ENCODE measurements at places on chromosomes 7 and 10.

DNA sequence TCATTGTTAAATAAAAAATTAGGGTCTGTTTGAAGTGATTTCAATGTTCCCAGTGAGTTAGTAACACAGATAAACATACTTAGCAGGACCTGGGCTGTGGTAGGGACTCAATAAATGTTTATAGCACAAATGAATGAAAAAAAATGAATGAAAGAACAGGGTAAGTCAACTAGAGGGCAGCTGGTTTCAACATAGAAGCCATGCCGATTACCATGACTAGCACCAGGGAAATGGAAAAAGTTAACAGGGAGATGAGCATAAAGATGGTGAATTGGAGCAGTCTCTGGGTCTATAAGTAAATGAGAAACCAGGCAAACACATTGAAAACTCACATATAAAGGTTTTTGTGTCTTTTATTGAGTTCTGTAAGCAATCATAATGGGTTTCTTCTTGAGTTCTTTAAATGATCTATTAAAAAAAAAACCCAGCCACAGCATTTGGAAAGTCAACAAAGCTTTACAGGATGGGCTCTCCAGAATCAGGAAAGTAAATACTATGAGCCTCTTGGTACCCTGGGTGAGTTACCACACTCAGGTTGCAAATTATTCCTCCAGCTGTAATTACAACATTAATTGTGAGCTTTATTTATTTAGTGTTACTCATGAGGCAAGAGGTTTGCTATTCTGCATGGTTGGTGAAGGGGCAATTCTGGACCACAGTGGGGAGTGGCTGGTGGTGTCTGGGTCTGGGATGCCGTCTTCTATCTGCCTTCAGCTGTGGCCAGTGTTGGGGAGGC lies 46.1 kb upstream of the MTPN start:
- no peak for DNase-seq

DNA sequence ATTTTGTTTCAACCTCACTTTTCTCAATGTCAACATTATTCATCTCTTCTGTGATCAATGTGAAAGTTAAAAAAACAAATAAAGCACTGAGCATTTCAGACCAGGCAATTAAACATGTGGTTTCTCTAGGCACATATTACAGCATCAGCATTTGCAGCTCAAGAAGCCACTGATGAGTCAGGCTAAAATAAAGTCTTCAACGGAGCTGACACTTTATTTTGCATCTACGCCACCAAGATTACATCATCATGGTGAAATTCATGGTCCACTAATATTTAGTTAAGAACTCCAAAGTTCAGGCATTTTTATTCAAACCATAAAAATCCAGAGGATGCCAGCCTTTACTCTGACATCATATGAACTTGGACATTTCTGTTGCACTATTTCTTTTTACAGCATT lies 33.0 kb downstream of the MAGI2 start:
- DNase-seq = no peak

DNA sequence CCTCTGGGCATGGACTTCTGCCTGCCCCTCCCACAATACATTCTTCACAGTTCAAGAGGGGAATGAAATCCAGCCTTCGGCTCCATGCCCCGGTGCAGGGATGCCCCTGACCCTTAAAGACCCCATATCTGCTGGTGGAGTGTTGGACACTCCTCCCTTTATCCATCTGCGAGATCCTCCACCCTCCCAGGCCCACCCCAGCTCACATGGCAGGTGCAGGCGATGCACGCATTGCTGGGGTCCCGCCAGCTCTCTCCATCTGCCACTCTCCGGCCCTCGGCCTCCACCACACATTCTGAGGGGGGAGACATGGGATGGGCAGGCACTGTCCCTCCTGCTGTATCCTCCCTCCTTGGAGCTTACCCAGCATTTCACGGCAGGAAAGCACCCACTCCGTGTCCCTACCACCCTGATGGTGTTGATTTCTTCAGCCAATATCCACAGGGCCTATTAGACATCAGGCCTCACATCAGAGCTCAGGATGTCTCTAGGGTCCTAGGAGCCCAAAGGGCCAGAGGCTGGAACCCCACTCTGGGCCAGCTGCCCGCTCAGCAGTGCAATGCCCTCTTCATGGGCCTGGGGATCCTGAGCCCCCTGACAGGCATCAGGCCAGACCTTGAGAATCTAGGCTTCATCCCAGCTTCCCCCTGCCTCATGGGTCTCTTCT lies 18.3 kb downstream of the ATP6V1F start:
- DNase-seq = peak; percentile 61

DNA sequence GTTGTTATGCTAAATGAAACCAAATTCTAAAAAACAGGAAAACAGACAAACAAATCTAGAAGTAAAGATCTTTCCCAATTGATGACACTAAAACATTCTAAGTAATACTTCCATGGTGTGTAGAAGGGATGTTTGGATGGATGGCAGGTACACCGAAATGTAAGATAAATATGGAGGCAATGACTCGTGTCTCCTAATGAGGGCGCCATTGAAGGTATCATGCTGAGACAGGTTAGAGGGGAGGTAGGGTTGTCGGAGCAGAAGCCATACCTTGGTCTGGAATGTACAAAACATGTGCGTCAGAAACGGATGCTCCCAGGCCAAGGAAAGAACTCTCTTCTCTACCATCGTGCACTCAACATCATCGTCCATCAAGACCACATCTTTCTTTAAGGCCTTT lies 101.4 kb downstream of the PRKCQ start:
- no peak for DNase-seq

- no peak for DNase-seq
Measured at GRCh38 chr10:119308551-119309422, 101.4 kb downstream of the GRK5 start.

DNA sequence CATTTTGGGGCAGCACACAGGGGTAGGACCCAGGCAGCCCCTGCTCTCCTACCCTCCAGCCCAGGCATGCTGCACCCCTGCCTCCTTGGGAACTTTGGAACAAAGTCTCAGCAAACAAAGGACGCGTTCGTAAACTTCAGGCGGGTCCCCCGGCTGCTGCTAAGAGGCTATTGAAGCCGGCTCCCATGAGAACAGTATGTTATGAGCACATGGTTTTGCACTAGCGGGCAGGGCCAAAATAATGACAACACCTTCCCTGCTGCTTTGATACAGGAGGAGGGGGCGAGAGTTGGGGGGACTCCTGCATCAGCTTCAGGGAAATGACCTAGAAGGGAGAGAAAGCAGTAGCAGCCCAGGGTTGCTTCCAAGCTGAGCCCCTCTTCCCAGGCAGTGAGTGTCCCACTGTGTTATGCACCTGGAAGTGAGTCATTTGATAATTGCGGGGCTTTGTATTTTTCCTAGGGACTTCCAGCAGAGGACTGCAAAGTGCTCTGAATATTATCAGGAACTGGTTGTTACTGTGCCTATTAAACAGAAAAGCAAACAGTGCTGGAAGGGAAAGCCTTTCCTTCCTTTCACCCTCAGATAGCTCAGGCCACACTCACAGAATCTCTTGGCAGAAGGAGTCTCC lies 6.9 kb downstream of the ITPRIP start:
- no peak for DNase-seq

DNA sequence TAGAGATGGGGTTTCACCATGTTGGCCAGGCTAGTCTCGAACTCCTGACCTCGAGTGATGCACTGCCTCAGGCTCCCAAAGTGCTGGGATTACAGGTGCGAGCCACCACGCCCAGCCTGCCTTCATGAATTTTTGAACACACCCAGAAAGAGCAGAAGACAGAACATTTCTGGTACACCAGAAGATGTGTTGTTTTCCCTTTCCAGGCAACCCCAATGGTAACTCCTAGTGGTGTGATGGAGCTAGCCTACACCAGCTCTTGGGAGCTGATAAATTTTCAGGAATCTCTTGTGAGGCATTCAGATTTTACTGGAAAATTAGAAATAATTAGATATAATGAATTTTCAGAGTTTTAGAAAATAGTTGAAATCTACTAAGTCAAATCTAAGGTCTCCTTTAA lies 904 bp upstream of the CCDC7 start:
- no peak for DNase-seq

DNA sequence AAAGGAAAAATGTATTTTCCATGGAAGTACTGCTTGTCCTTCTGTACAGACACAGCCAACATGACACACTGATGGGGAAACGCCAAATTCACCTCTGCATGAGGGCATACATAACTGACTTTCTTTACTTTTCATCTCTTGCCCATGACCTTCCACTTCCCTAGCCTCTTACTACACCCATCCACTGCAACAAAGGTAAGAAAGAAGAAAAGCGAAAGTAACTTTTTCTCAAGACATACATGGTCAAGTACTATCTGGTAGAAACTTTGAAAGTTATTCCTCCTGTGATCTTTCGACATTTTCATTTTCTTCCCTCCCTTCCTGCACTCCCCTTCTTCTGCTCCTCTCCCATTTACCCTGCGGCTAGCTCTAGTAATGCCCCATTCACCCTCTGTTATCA lies 130.8 kb downstream of the USP6NL start:
- no peak for DNase-seq

DNA sequence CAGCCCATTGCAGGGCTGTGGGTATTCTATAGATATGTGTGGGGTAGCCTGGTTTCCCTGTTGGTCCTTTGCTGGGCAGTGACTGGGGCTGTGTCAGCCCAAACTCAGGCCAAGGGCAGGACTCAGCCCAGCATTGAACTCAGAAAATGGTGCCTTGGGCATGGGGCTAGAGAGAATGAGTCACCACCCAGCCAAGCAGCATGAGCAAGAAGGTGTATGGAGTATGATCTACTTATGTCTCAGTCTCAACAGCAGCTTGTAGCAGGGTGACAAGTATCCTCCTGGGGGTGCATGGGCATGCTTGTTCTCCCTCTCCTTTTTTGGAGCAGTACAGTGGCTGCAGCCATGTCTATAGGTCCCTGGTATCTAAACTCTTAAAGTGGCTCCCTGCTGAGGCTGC lies 32.0 kb downstream of the STK31 start:
- no peak for DNase-seq

- no peak for DNase-seq
Measured at GRCh38 chr10:48465860-48466521, 138.9 kb downstream of the ARHGAP22 start.

DNA sequence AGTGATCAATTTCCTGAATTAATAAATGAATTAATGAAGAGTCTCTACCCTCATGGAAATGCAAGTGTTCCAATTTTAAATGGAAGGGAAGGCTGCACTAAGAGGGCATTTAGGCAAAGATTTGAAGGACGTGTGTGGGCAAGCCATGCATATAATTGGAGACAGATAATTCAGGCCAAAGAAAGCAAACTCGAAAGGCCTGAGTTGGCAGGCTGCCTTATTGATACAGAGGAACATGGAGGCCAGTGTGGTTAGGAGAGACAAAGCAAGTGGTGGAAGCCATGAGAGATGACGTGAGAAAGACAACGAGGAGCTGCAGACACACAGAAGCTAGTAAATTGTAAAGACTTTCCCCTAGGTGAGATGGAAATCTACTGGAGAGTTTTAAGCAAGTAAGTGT lies 15.4 kb upstream of the PCLO start:
- DNase-seq = no peak

GRCh38 chr10:86700851-86701617 lies 32.7 kb downstream of the LDB3 start:
- no peak for DNase-seq

- no peak for DNase-seq
Measured at GRCh38 chr7:141563956-141564623, 12.9 kb downstream of the AGK start.

DNA sequence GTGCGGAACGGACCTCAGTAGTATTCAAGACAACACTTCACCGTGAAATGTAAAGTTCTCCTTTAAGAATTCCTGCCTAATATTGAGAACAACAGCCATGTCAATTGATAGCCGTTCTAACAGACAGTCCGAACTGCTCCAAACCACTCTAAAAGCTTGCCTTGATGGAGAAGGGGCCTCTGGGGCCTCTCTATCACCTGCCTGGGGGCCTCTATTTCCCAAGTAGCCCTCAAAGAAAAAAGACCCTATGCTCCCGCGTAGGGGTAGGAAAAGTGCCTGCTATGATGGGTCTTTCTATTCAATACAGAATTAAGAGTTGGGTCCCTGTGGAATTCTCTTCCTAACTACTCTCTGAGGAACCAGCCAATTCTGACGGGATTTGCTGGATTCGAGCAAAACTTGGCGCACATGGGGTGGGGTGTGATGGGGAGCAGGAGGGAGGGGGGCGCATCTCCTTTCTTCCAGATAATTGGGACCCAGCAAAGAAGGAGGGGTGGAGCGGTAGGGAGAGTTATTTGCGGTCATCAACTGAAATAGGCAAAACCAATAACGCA lies 8.3 kb upstream of the DLX6 start:
- no peak for DNase-seq

DNA sequence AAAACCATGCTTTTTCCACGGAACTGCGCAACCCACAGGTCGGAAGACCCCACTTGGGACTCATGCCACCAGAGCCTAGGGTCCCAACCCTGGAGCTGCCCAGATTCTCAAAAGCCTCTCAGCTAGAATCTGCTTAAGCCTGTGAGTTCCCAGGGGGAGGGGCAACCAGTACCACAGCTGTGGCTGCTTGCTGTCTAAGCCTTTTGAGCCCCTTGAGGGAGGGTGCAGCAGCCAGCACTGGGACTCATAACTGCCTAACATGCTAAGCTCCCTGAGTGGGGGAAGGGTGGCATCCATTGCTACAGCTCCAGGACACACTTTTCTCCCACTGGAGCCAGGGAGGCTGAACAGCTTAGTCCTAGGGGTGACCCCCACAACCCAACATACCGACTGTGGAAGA lies 485.6 kb upstream of the GRM3 start:
- no peak for DNase-seq

GRCh38 chr7:16484453-16485158 lies 19.1 kb upstream of the SOSTDC1 start:
- DNase-seq = no peak

- no peak for DNase-seq
Measured at GRCh38 chr7:24707988-24708615, 49.2 kb downstream of the GSDME start.

DNA sequence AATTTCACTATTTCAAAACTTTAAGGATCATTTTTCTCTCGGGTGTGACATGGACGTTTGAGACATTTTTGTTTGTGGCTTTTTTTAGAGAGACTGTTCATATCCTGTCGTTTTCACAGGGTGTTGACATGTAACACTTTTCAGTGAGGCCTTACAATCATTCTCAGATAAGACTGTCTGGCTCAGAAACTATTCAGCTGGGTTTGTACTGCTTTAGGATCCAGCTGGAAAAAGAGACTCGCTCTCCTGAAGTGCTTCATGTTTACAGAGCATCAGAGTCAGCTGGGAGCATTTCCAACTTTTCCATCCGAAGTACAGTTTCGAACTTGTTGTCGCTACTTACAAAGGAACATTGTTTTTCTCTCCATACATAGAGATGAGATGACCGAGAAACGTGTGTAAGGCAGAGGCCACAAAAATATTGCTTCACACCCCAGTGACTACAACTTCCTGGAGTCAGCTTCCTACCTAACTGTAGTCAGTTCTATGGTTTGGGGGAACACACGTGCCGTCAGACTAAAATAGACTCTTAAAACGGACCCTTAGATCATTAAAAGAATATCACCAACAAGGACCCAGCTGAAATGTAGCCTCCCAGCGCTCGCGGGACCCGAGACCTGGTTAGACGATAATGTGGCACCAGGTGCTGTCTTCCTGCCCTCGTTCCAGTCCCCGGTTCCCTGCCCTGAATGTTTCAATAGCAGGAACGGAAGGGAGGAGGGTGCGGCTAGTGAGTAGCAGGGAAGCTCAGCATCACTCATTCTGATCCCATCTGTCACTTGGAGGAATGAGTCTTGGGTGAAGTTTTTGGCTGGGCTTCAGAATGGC lies 78.0 kb downstream of the MKI67 start:
- DNase-seq = no peak

All from cerebellar nuclear complex (tissue), 1 donor.